NCI-H187 treated with DMSO at 0.1 percent for 48 hours (cell line): ENCODE measurements at places on chromosomes 5 and 9.

GRCh38 chr5:65924366-65925043 lies 1.9 kb upstream of the ERBIN start:
- no peak for DNase-seq

- no peak for DNase-seq
These were observed 20.7 kb downstream of the SPRY4 start for GRCh38 chr5:142304013-142304701.

DNA sequence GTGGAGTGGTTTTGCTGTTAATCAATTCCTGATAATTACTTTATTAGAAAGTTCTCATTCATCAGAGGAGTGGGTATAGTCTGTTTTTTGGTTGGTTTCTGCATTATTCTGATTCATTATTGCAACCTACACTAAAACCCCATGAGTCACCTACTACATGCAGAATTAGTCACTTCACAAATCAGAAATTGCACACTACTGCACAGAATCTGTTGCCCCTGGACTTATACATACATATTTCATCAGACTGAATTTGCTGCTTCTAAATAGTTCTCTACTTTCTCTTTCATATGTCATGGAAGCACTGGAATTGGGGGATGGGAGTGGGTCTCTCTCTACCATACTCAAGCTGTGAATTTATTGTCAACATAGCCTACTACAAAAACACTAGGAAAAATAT lies 585.1 kb downstream of the DNAH5 start:
- DNase-seq: no peak

- no peak for DNase-seq
These were observed 26.7 kb downstream of the LNPEP start for GRCh38 chr5:96962540-96962991.

DNA sequence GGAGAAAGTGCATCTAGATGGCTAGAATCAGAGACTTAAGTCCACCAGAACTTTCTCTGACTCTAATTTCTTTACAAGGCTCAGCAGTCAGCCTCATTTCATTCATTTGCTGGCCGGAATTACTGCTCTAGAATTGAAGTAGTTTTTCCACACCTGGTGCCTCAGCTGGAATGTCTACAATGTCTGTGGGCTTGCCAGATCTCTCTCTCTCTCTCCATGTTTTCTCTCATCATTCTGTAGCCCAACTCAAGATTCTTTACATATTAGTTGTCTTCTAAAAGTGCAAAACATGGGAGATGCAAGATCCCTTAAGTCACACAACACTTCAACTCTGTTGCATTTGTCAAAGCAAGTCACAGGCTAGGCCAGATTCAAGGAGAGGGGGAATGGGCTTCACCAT lies 103.9 kb upstream of the TAF11L2 start:
- no peak for DNase-seq

GRCh38 chr5:139416651-139417050 lies 12.8 kb upstream of the SPATA24 start:
- DNase-seq: no peak

DNA sequence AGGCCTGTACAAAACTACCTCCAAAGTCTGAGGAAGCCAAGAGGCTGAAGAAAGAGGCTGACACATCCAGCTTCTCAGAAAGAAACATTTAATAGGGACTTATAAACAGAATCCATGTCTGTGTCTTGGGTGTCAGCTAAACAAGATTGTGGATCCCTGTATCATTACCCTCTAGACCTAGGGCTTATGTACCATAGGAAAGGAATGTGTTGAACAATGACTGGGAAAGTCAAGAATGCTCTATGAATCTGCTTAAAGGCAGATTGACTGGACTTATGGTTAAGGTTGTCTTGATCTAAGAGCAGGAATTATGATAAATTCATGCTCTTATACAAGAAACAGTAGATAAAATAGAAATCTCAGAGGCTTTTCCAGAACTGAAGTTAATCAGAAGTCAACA lies 335.7 kb upstream of the RPS23 start:
- no peak for DNase-seq

DNA sequence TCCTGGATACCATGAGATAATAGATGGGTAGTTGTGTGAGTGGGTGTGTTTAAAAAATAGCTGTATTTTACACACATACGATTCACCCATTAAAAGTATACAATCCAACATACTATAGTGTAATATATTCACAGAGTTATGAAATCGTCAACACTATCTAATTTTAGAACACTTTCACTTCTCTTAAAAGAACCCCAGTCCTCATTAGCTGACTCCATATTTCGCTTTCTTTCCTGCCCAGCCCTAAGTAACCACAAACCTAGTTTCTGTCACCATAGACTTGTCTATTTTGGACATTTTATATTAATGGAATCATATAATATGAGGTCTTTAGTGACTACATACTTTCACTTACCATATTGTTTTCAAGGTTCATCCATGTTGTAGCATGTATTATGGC lies 63.8 kb upstream of the S1PR3 start:
- DNase-seq: no peak

- no peak for DNase-seq
These were observed 124.8 kb downstream of the COL23A1 start for GRCh38 chr5:178465228-178465860.

- no peak for DNase-seq
These were observed 659.2 kb upstream of the CHD1 start for GRCh38 chr5:99587983-99588382.

DNA sequence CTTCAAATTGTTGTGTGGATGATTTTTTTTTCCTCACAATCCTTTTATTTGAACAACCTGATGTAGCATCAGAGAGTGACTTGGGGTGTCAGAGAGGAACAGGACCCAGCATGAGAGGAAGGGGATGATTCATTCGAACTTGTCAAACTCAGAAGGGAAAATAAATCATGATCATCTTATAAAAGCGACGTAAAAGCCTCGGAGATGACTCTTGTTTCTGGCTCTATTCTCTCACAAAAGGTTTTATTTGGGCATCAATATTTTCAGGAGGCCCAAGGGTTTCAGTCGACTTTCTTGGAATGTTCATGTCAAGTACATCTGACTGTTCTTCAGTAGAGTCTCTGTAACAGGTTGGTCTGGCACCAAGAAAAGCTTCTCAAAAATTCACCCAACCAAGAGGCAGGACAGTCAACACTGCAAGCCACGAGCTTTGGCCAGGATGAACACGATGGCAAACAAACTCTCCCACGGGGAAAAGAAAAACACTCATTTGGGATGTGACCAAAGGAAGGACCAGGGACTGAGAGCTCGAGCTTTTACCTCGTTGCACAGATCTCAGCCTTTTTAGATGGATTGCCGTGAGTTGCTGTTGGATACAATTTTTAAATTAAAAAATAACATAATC lies 55.1 kb downstream of the ANKH start:
- DNase-seq: no peak

- no peak for DNase-seq
These were observed 68.3 kb downstream of the ADAMTS2 start for GRCh38 chr5:179276838-179277395.

DNA sequence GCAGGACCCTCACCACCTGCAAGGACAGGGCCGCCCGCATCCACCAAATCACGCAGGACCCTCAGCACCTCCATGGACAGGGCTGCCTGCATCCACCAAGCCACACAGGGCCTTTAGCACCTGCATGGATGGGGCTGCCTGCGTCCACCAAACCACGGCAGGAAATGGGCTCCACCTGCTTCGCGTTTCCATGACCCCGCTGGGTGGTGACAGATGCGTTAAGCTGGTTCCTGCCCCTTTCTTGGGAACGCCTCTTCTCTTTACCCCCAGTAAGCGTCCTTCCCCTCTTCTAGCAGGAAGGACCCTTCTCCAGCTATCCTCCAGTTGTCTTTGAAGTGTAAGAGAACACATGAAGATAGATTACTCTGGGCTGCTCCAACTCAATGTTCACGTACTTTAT lies 13.5 kb downstream of the FBP1 start:
- DNase-seq: no peak

DNA sequence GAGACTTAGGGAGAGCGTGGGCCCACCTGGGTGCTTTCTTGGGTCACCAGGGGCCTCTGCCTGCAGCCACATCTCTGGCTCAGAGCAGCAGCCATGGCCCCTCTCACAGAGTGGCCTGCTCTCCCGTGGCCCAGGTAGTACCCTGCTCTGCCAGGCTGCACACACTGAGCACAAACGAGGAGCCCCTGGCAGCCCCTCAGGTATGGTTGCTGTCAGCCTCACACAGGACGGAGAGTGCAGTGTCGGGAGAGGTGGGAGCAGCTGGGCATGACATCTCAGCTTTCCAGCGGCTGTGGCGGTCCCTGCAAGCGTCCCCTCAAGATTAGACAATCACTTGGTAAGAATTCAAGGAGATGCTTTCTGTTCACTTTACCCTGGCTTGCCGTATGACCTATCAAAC lies 137.0 kb upstream of the IRX4 start:
- DNase-seq: no peak

DNA sequence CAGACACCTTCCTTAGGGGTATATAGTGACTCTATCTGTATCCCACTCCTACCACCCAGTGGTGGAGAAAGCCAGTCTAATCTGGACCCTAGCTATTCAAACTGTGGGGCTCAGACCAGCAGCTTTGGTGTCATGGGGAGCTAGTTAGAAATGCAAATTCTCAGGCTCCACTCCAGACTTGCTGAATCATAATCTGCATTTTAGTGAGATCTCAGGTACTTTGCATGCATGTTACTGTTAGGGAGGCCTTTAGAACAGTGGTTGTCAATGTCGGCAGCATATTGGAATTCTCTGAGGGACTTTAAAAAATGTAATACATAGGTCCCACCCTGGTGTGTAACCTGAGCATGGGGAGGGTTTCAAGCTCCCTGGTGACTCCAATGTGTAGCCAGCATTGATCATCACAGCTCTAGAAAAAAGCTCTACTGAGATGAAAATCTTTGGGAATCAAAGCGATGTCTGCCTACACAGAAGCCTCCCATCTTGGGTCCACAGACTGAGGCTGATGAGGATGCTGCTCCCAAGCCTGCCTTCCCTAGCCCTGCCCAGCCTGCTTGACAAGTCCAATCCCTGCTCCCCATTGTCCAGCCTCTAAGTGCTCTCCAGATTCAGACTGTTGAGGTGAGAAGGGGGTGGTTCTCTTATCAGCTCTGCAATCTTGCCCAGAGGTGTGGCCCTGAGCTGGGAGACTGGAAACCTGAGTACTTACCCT lies 11.9 kb upstream of the GM2A start:
- peak; percentile 83 for DNase-seq

GRCh38 chr9:36148311-36149051 lies 11.9 kb downstream of the GLIPR2 start:
- no peak for DNase-seq

GRCh38 chr5:75640395-75640794 lies 29.1 kb downstream of the ANKDD1B start:
- DNase-seq: no peak

DNA sequence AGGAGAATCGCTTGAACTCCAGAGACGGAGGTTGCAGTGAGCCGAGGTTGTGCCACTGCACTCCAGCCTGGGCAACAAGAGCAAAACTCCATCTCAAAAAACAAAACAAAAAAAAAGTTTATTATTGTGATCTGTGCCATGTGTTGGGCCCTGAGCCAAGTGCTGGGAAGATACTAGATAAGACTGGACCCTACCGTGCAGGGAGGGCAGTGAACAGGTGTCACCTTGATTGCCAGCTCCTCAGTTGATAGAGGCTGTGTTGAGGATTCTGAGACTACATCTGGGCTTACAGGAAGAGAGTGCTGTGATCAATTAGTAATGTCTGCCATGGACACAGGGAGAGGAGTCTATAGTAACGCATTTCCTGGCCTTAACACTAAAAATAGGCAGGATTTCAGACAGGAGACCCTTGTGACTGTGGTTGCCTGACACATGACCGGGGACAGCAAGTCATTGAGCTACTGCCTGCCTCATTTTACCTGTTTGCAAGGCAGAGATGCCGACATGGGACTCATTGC lies 201.5 kb downstream of the C9orf50 start:
- no peak for DNase-seq

- no peak for DNase-seq
These were observed 36.9 kb downstream of the MACROH2A1 start for GRCh38 chr5:135362102-135362501.

GRCh38 chr5:19930451-19930850 lies 57.5 kb downstream of the CDH18 start:
- no peak for DNase-seq

DNA sequence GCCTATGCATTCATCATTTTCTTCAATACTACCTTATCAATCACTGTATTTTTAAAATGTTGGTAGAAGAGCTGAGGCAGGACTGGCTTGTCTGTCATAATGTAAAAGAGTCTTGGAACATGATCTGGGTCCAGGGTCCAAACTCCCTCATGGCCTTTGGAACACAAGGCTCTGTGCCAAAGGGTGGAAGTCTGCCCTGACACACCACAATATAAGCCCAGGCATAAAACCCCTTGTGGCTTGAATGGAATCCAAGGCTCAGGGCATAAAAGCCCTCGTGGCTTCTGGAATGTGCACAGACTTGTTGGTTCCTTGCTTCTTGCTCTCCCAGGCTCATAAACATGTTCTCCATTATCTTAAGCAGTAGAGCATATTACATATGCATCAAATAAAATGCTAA lies 48.0 kb downstream of the GABRB2 start:
- DNase-seq: no peak

DNA sequence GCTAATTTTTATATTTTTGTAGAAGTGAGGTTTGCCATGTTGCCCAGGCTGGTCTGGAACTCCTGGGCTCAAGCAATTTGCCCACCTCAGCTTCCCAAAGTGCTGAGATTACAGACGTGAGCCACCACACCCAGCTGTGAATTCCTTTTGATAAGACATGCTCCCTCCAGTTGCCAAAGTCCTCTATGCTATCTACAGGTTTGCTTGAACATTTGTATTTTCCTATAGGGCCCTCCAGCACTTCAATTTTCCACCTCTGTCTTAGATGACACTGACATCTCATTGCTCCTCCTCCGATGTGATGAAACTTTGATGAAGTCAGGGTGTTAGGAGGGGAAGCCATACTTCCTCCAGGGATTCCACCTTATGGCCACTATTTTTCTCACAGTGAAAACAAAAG lies 25.2 kb upstream of the CTSV start:
- no peak for DNase-seq

GRCh38 chr9:88237479-88237961 lies 99.2 kb upstream of the SPATA31C2 start:
- no peak for DNase-seq

DNA sequence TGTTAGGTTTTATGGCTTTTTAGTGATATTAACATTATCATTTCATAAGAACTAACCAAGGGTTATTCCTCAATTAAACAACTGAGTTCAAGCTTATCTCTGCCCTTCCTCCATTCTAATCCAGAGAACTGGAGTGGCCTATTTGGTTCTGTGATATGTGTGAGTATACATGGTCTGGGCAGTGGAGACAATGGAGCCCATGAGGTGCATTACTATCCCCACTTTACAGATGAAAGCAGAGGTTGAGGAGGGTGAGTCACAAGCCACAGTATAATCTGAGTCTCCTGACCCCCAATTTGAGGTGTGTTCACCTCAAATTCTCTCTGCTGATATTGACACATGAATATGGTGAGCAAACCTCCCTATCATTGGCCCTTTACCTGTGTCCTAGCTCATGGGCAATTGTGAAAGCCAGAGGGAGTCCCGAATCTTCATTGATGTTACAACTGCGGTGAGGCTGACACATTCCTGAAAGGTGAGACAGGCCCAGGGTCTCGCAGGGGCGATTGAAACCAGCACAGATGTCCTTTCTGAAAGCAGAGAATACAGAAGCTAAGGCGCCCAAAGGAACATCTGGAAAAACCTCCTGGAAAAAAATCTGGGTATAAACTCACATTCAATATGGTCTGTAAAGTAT lies 217.2 kb downstream of the TARS1 start:
- DNase-seq: no peak
